ENCODE measurements at places on chromosomes 5 and 9.

GRCh38 chr5:126971455-126972031 lies 58.8 kb downstream of the MARCHF3 start:
- no peak for DNase-seq

- DNase-seq = no peak
Measured at GRCh38 chr5:170917113-170917512, 55.3 kb downstream of the RANBP17 start.

- DNase-seq = no peak
Measured at GRCh38 chr9:33737811-33738606, 57.4 kb upstream of the PRSS3 start.

DNA sequence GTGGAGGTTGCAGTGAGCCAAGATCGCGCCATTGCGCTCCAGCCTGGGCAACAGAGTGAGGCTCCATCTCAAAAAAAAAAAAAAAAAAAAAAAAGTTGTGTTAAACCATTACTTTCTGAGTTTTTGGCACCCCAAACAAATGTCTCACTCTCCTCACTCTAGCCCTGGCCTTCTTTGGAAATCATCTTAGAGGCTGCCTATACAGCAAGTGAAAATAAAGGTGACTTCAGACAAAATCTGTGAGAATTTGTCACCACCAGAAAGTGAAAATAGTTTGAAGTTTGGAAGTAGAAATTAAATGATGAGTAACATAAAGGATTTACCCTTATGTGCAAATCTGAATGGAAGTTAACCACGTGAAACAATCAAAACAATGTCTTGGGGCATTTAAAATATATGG lies 7.2 kb upstream of the ZNF131 start:
- no peak for DNase-seq

DNA sequence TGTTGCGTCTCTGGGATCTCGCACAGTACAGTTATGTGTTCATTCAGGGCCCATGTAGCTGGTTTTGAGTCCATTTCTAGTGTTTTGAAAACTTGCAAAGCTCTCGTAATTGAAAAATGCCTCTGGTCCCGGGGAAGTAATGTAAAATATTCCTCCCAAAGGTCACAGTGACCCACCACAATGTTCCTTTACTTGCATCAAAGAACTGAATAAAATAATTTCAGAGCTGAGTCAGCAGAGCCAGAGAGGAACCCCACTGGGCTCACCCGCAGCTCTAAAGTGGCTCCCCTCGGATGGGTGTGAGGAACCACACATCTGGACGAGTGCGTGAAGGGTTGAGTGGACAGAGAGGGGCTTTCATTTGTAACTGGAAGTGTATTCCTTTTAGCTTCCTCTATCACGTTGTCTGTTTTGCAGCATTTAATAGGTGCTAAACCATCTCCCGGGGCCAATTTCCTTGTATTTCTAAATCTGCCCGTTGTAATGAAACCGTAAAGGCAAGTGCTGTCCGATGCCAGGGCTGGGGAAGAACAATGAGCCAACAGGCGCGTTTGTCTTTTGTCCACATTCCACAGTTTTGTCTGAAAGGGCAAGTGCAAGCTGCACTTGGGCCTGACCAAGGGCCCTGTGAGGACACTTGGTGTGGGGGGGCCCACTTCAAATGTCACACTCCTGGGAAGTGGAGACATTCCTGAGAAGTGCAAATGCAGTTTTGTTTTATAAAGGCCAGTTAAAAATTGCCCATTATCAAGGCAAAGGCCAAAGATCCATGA lies 29.9 kb downstream of the COL5A1 start:
- no peak for DNase-seq

- no peak for DNase-seq
Measured at GRCh38 chr5:37931541-37931940, 91.7 kb upstream of the GDNF start.

DNA sequence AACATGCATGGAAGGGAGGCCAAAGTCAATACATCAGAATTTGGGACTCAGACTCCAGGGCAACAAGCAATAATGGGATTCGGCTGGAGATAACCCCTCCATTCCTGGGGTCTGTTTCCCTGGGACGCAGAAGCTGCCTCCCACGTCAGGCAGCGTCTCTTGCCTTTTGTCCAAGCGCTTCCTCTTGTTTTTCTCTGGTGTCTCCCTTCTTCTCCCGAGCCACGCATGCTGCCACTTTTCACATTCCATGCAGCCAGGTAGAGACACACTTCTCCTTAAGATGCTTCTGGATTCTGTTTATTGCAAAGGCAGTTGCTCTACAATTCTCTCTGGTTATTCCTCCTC lies 267.3 kb downstream of the AOPEP start:
- no peak for DNase-seq

- no peak for DNase-seq
Measured at GRCh38 chr9:100436571-100436970, 9.6 kb downstream of the MSANTD3 start.
